ENCODE measurements at places on chromosomes 11 and 22.

GRCh38 chr11:44949160-44950030 lies 1.3 kb downstream of the TP53I11 start:
- no peak for DNase-seq

DNA sequence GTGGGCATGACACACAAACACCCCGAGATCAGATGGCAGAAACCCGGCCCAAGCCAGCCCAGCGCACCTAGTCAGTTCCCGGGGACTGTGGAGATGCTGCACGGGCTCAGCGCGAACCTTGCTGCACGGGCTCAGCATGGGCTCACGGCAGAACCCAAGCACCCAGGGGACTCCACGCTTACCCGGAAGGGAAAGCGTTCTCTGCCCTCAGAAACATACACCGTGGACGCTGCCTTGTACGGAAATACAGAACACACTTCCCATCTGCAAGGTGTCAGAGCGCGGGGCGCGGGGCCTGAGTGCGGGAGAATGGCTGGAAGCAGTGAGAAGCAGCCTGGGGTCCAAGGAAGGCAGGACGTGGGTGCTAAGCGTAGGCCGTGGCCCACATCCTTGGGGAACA lies 319.9 kb downstream of the NTM start:
- no peak for DNase-seq

- no peak for DNase-seq
These were observed 28.4 kb downstream of the KIAA0930 start for GRCh38 chr22:45212306-45212709.

- no peak for DNase-seq
These were observed 46.8 kb upstream of the IGLL5 start for GRCh38 chr22:22840780-22841179.

- no peak for DNase-seq
These were observed 162.1 kb upstream of the RASSF10 start for GRCh38 chr11:12846786-12847615.

- DNase-seq, result no peak
These were observed 38.7 kb downstream of the RTN3 start for GRCh38 chr11:63719987-63720386.

GRCh38 chr11:57322256-57323166 lies 2.2 kb downstream of the TNKS1BP1 start:
- no peak for DNase-seq

DNA sequence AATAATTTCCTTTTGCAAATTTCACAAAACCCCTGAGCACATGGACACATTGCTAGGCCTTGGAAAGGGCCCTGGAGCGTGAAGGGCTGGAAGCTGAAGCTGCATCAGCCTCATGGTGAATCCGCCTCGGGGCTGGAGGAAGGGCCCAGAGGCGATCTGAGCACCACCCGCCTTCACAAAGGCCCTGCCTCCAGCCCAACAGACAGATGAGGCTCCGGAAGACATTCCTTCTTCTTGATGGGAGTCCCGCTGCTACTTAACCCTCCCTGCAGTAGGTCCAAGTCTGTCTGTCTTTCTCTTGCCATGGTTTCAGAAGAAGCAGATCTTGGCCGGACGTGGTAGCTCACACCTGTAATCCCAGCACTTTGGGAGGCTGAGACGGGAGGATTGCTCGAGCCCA lies 16.5 kb downstream of the ARRB1 start:
- no peak for DNase-seq

DNA sequence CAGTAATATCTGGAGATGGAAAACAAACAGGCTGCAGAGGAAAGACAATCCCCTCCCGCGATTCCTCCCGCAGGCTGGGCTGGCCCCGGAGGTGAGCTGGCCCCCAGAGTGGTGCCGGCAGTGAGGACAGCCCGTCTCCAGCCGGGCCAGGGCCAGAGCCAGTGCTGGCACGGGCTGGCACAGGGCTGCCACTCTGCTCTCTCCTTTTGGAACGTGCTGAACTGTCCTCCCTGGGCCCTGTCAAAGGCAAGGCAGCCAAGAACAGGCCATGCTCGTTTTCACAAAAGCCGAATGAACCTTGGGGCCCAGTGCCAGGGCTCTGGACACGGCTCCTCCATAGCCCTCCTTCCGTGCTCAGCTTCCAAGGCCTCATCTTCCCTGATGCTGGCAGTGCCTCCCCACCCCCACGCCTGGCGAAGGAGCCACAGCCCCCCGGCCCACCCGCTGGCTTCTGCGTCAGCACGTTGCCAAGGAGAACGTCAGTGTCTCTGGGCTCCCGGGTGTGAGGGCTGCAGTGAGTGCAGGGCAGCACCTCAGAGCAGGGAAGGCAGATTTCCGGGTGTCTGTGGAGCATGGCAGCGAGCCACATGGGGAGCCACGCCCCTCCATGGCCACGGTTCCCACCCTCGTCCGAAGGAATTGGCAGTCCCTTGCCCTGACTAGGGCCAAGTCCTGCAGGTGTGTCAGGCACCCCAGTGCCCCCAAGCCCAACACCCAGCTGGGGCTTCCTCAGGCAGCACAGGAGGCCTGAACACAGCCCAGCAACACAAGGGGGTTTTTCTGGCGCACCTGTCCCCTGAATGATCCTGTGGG lies 28.6 kb downstream of the GNAZ start:
- no peak for DNase-seq

DNA sequence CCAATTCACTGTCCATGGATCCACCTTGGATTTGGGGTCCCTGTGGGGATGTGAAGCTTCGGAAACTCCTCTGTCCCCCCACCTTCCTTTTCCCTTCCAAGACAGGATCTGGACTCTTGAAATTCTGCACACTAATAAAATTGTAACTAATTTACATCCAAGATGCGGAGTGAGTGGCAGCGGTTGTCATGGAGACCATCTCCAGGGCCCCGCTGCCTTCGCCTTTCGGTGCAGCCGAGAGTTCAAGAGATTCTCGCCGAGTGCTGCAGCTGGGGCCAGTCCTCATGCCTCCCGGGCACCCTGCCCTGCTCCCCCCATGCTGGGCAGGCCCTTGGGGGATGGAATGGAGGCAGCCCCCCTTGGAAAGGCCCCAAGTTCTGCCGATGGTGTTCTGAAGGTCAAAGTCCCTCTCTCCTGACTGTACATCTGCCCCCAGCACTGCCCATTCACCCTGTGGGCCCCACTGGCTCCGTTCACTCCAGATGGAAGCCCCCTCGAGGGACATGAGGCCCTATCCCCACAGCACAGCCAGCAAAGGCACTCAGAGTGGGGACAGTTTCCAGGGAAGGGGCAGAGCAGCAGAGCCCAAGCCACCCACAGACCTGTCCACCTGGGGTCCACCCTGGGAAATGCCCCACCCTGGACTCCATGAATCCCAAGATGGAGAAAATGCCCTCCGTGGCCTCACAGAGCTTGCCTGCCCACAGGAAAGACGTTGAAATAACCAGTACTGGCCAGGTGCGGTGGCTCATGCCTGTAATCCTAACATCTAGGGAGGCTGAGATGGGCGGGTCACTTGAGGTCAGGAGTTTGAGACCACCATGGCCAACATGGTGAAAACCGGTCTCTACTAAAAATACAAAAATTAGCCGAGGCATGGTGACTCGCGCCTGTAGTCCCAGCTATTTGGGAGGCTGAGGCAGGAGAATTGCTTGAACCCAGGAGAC lies 25.9 kb downstream of the IGLL1 start:
- DNase-seq, result no peak

DNA sequence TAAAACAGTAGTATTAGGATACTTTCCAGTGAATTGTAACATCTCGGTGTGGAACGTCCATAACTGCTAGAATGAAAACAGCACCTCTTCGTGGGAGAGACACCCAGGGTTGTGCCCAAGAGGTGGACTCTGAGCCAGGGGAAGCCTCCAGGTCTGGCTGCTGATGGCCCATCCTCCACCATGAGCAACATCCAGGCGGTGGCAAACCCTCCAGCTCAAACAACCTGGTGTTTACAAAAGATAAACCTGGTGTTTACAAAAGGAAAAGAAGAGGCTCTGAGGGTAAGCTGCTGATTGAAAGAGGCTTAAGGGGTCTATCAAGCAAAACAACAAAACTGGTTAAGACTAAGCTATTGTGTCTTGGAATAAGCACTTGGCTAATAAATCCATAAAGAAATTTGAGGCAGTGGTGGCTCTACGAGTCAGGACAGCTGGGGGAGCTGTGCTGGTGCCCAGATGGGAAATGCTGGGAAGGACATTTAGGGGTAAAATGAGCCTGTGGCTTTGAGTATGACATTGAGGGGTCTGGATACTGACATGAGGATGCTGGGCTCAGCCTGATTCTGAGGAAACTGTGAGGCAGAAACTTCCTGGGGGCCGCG lies 909.0 kb downstream of the BRD1 start:
- no peak for DNase-seq

DNA sequence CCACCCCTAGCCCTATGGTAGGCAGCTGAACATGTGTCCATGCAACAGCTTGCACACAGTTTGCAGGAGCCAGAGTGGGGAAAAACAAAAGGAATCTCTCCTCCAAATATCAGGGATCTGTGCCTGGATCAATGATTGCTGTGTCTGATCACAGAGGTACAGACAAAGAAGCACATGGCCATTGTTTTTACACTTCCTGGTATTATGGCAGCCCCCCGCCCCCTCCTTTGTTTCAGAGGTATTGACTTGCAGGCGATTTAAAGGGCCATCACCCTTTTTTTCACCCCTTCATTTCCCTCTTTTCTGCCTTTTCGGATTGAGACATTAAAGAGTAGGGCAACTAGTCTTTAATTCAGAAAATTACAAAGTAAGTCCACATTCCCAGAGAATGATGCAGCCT lies 453.0 kb upstream of the LUZP2 start:
- DNase-seq, result no peak

DNA sequence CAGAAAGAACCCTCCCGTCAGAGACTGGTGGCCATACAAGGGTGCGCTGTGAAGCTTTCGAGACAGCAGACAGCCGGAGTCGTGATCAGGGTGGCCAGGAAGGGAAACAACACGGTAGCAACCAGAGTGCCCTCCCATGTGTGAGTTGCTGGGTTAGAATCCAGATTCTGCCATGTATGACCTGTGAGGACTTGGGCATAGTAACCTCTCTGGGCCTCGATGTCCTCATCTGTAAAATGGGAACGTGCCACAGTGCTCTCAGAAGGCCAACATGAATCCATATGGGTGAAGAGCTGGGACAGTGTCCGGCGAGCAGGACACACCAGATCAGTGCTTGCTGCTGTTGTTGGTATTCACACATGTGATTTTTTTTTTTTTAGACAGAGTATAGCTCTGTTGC lies 7.6 kb upstream of the FGF3 start:
- no peak for DNase-seq

GRCh38 chr11:66818231-66818955 lies 24.8 kb upstream of the RCE1 start:
- no peak for DNase-seq

DNA sequence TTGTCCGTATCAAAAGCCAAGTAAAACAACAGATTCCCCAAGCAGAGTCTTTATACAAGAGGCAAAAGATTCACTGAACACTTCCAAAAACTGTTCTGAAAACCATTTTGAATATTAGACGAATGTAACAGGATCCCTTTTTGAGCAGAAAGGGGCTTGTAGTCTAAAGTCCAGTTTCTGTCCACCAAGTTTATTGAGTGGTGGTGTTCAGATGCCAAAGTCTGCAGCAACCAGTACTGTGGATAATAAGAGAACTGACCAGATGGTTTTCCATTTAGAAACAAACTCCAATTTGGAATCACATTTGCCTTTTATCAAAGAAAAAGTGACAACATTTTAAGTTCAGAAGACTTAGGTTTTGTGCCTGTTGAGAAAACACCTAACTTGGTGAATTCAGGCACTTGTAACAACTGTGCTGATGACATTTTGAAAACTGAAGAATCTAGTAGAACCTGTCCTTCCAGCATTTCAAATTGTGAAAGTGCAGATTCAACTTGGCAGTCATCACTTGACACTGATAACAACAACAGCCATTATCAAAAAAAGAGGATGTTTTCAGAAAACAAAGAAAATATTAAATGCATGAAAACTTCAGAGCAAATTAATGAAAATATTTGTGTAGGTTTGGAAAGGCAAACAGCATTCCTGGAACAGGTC lies 217.1 kb downstream of the CSNK2A3 start:
- no peak for DNase-seq

GRCh38 chr11:123504401-123504800 lies 74.3 kb downstream of the GRAMD1B start:
- DNase-seq, result no peak

- DNase-seq, result no peak
These were observed 35.1 kb downstream of the MPPED1 start for GRCh38 chr22:43446916-43447315.

DNA sequence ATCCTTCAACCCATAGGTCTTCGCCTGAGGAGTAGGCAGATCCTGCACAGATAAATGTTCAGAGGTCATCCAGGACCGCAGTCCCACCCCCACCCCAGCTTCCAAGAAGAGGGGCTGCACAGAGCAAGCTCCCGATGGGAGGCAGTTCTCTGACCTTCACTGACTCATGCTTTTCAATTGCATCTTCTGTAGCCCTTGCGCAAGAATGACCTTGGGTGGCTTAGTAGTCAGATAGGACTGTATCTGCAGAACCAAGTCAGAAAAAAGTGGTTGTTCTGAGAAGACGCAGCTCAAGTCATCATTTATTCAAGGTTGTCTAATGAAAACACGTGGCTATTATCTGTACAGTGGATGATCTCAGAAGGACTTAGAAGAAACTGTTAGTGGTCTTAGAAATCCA lies 16.4 kb upstream of the GRAMD1B start:
- no peak for DNase-seq

- DNase-seq, result no peak
These were observed 13.5 kb downstream of the SLC43A1 start for GRCh38 chr11:57501953-57502352.

GRCh38 chr11:45857961-45858474 lies 10.7 kb downstream of the CRY2 start:
- DNase-seq, result no peak

- DNase-seq, result no peak
These were observed 6.5 kb upstream of the NUP160 start for GRCh38 chr11:47854667-47855066.

DNA sequence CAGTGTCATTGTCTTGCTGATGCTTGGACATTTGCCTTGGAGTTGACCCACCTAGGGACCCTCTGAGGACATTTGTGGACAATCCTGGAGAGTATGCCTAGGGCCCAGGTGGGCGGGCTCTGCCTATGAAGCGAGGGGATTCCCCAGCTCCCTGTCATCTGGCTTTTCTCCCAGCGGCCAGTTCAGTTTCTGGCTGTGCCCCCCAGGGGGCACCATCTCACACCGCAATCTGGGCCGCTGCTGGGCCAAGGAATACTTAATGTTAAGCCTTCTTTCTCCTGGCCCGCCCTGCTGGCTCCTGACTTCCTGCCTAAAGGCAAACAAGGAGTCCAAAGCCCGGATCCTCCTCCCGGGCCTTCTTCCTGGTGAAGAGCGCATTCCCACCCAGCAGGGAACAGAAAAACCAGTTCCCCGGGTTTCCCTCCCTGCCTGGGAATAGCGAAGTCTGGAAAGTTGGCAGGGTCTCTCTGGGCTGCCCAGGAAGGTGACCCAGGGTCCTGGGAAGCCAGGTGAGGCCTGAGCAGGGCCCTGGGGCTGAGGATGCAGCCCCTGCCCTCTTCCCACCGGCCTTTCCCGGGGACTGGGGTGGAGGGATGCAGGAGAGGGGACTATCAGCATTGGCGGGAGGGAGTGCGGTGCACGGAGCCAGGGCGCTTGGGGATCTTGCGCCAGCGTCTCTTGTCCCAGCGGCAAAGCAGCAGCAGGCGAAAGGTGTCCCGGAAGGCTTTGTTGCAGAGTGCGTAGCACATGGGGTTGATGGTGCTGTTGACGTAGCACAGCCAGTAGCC lies 11.9 kb downstream of the CHRM1 start:
- DNase-seq, result no peak

GRCh38 chr22:19448076-19448607 lies 631 bp upstream of the C22orf39 start:
- peak; percentile 17 for DNase-seq

- no peak for DNase-seq
These were observed 67.0 kb upstream of the RASSF10 start for GRCh38 chr11:12942157-12942556.

GRCh38 chr11:696955-697491 lies 1.4 kb downstream of the TMEM80 start:
- no peak for DNase-seq

- peak; percentile 57 for DNase-seq
These were observed 25.6 kb downstream of the ARRB1 start for GRCh38 chr11:75325713-75326438.

Data from activated T-cell treated with anti-CD3 and anti-CD28 coated beads for 48 hours (primary cell).